Ascending aorta (tissue), 2 donors: ENCODE measurements at places on chromosomes 2 and 18.

- DNase-seq: no peak
These were observed 69.0 kb downstream of the POLR1A start for GRCh38 chr2:86036669-86037138.

DNA sequence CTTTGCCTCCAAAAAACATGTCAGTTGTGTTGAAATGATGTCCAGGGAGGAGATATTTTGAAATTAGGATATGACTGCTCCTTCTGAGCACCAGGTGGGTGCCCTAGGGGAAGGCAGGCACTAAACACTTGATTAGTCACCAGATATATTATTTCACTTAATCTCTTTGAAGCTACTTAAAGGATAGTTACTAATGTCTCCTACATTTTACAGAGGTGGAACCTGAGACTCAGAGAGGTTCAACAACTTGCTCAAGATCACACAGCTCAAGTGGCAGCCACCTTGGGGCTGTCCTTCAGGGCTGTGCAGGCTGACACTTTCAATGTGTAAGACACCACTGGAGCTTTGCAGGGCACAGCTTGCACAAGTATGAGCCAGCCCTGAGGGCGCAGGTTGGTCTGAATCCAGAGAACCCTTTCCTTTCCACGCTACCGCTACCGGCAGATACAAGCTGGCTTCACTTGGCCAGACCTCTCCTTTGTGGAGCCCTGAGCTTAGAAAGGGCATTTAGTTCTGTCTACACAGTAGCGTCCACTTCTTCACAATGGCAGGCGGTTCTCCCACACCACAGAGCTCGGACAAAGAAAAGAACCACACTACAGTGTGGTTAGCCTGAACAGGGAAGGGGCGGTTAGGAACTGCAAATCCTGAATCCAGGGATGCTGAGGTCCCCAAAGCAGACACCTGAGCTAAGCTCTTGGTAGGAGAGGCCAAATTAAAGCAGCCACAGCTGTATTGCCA, 16.4 kb downstream of the ALPK2 start:
- no peak for DNase-seq

DNA sequence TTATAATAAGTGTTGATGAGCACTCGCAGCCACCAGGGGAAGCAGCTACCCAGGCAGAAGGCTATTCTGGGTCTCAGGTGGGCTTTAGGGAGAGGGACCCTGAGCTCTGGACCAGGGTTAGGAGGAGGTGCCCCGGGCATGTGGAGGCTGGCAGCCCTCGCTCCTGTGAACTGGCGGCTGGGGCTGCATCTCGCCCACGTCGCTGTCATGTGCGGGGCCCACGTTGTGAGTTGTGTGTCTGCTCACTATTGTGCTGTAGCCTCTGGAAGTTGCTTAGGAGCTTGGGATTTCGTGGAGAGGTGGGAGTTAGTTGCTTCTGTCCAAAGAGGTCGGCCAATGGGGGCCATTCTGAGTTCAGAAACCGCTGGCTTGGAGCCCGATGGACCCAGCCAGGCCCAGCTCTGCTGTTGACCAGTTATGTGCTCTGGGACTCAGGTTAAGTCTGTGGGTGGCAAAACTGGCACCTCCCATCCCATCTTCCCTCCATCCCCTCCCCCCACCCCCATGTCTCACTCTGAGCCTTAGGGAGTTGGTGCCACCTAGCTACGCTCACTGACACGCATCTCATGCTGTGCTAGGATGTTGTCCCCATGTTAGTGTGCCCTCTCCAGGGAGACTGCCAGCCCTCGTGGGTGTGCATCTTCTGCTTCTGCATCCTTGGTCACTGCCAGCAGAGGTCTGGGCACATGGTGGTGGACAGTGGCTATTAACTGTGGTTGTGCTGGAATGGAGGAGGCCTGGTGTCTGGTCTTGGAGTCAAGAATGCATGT, 18.5 kb downstream of the RRM2 start:
- no peak for DNase-seq

DNA sequence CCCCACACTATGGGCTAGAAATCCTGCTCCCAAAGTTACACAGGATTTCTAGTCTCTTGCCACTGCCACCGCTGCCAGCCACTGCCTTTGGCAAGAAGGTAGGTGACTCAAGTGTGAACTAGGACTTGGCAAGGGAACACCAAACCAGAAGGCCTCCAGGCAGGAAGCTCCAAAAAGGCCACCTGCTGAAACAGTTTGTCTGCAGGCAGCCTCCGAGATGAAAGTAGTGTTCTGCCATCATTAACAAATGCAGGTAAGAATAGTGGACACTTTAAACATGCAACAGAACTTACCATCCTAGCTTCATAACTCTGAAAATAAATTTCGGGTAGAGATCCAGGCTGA, 3.9 kb downstream of the ANKRD44 start:
- peak; percentile 88 for DNase-seq

DNA sequence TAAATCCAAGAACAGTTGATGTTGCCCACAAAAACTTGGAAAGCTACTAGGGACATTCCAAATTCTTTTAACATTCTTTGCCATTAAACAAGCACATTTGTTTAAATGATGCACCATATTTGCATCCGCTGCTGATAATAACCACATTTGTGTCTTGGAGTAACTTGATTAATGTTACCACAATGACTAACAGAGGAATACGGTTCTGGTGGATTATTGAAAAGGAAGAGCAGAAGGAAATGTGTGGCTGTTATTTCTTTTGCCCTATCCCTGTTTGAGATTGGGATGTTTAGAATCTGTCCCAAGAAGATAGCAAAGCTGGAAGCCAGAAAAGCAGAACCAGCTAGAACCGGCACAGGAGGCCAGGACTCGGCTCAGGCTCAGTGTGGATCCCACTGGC, 39.2 kb upstream of the RASGRP3 start:
- no peak for DNase-seq

DNA sequence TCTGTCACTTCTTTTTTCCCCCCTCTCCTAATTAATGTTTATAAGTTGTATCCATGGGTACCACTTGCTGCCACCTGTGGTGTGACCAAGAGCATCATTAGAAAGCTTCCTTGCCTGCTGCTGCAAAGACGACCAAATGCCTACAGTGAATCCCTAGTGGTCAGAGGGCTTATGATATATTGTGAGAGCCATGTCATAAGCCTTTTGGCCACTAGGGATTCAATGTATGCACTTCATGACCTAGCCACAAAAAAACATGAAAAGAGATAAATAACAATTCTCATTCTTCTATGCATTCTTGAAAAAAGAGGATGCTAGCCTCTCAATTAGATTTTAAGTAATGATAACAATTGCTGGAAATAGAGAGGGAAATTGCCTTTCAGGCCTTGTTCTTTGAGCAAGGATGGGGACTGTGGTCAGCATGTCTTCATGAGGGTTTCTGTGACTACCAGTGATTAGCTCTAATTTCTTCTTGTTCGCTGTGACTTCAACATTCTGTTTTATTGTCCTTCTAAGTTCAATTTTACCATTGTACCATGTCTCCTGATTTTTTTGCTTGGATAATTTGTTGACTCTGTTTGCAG, 435.3 kb downstream of the TGIF1 start:
- no peak for DNase-seq

DNA sequence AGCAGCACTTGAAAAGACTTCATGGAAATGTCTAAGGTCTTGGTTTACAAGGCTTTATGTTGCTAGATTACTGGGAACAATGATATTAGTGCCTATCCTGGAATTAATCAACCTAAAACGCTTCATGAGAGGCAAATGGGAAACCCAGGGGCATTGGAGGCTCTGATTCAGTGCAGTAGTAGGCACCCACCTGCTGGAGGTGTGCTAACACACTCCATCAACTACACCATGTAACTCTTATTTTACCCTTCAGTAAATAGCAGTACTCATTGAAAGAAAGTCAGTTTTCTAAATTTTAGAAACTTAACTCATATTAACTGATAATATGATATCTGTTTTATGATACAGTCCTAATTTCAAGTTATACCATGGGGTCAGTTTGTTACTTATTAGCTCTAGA, 17.4 kb upstream of the HNRNPA3 start:
- DNase-seq: no peak

- no peak for DNase-seq
These were observed 38.3 kb downstream of the MRPL33 start for GRCh38 chr2:27809761-27810241.

DNA sequence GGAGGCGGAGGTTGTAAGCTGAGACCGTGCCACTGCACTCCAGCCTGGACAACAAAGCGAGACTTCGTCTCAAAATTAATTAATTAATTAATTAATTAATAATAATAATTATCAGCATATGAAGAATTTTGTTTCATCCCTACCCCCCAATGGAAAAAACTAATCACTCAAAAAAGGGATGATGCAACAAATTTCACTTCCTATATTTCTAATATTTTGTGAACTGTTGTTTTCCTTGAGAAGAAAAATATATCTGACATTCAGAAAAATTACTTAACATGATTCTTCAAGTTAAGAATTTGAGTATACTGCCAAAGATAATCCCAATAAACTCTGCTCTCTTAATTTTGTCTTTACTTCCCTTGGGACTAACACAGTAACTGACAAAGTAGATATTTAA, 28.1 kb downstream of the EXOC6B start:
- no peak for DNase-seq

DNA sequence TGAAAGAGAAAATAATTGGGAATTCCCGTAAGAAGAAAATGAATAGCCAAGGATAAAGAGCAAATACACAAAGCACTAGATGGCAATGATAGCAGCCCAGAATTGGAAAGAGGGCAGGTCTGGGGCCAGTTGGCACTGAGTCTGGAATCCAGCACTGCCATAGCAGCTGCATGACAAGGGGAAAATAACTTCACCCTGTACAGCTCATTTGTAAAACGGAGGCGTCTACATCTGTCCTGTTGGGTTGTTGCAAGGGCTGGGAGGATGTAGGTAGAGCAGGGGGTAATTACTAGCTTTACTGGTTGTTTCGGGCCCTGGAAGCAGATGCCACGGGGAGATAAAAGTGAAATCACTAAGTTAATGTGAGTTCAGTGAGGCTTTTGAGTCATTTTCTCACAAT, 110.0 kb upstream of the RASGRP3 start:
- DNase-seq: peak; percentile 85

DNA sequence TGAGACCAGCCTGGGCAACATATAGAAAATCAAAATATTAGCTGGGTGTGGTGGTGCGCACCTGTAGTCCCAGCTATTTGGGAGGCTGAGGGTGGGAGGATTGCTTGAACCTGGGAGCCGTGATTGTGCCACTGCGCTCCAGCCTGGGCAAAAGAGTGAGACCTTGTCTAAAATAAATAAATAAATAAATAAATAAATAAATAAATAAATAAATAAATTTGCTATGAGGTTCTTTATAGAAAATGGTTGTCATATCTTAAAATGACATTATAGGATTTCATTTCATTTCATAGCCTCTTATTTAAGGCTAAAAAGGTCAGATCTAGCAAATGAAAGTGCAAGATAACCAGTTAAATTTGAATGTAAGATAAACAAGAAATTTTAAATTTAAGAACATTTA, 193.0 kb downstream of the NAPG start:
- DNase-seq: no peak

GRCh38 chr2:3233877-3234276, 143.7 kb downstream of the EIPR1 start:
- DNase-seq: no peak

DNA sequence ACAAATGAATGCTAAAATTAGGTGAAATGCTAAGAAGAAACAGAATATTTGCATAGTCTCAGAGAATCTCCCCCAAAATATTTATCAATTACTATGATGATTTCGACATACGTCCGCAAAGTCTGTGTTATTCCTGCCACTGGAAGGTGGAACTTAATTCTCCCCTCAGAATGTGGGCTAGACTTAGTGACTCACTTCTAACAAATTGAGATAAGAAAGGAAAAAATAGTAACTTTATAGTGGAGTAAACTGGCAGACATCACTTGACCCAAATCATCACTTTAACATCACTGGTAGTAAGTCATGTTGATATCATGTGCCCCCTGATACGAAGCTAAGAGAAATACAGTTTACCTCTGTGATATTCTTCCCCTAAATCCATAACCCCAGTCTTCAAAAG, 23.5 kb downstream of the HADHB start:
- DNase-seq: no peak

GRCh38 chr2:130808482-130809268, 28.0 kb upstream of the ARHGEF4 start:
- DNase-seq: no peak

- DNase-seq: no peak
These were observed 102.9 kb downstream of the CDC42EP3 start for GRCh38 chr2:37568565-37568964.

DNA sequence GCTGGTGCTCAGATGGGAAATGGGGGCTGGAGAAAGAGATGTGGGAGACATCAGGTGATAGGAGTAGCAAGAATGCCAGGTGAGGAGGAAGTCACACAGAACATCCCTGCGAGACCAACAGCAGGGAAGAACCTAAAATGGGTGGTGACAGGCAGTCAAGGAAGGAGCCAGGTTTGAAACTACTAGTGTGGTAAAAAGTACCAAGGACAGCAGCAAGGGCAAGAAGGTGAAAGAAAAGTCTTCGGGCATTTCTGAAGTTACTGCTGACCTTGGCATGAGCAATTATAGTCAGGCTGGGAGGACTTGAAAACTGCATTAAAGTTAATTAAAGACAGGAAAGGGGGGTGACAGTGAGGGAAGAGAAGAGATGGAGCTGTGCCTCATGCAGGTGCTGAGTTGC, 410.4 kb downstream of the RAD51AP2 start:
- DNase-seq: no peak

GRCh38 chr2:177832611-177833433, 239.8 kb downstream of the PDE11A start:
- DNase-seq: no peak
